ENCODE measurements at places on chromosomes 11 and 22. TPM values are rescaled to one million over a fixed set of nuclear protein-coding genes. Genes with fewer than 3 reads are reported as not detected.

DNA sequence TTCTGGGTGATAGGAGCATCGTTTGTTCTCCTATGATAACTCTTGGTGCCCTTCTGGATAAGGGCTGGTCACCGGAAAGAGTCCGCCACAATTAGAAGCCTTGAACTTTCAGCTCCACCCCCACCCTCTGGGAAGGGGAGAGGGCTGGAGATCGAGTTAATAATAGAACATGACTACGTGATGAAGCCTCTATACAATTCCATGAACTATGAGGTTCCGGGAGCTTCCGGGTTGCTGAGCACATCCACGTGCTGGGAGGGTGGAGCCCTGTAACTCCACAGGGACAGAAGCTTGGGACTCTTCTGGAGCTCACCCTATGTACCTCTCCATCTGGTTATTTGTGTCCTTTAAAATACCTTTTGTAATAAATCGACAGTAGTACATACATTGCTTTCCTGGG is 40.3 kb downstream of the ARHGAP42 start:
- DNase-seq, result peak; percentile 71

DNA sequence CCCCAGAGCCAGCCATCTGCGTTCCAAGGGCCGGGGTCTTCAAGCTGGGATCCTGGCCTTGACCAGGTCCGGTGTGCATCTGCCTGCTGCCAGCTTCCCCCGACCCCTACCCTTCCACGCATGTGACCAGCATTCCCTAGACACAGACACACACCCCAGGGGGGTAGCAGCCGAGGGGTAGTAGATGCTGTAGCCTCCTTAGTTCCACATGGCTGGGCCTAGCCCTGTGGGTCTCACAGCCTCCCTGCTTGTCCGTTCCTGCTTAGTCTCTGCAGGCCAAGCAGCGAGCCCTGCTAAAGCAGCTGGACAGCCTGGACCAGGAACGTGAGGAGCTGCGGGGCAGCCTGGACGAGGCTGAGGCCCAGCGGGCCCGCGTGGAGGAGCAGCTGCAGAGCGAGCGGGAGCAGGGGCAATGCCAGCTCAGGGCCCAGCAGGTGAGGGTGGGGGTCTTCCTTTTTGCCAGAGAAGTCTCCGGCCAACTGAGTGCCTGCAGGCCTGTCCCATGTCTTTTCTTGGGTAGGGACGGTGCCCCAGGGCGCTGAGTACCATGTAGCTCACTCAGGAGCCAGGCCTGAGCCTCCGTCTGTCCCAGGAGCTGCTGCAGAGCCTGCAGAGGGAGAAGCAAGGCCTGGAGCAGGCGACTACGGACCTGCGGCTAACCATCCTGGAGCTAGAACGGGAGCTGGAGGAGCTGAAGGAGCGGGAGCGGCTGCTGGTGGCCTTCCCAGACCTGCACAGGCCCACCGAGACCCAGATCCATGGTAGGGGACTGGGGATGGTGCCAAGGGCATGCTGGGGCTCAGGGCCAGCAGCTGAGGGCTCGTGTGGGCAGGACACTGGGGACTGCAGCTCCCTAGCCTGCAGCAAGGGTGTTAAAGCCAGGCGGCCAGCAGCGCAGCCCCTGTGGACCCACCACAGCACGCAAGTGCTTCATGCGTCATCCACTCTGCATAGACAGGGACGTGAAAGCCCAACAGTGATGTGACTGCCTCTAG is 13.6 kb downstream of the RNF215 start:
- DNase-seq, result no peak

GRCh38 chr11:61543606-61544306 is 35.2 kb downstream of the LRRC10B start:
- no peak for DNase-seq

DNA sequence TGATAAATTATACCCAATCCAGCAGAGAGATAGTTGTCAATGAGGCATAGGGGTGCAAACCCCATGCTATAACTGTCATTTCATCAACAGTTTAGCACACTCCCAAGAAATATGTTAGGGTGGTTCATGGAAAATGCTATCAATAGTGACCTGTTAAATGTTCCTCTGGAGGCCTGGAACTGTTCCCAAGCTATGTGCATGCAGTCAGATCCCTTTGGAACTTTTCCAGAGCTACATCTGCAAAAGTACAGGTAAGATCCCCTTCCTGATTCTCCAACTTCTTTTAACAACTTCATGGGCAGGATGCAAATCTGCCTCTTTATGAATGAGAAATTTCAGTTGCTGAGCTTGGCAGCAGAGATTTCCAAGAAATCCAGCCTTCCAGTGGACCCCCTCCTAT is 27.2 kb downstream of the ABTB2 start:
- no peak for DNase-seq

- DNase-seq, result peak; percentile 91
Measured at GRCh38 chr11:65298131-65298535, 16.5 kb upstream of the CDC42EP2 start.

DNA sequence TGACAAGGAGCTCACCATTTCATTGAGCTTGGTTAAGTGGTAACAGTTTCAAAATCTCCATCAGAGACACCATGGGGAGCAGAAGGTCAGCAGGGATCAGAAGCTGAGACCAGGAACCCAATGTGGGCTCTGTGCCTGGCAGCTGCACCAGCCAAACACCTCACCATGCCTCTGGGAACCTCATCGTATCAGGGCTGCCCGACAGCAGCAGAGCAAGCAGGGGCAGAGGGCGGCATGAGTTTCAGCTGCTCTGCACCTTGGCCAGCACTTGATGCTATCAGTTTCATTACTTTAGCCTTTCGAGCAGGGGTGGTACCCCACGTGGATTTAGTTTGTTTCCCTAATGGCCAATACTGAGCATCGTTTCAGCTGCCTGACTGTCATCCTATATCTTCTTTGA is 77.8 kb downstream of the DGCR2 start:
- no peak for DNase-seq

DNA sequence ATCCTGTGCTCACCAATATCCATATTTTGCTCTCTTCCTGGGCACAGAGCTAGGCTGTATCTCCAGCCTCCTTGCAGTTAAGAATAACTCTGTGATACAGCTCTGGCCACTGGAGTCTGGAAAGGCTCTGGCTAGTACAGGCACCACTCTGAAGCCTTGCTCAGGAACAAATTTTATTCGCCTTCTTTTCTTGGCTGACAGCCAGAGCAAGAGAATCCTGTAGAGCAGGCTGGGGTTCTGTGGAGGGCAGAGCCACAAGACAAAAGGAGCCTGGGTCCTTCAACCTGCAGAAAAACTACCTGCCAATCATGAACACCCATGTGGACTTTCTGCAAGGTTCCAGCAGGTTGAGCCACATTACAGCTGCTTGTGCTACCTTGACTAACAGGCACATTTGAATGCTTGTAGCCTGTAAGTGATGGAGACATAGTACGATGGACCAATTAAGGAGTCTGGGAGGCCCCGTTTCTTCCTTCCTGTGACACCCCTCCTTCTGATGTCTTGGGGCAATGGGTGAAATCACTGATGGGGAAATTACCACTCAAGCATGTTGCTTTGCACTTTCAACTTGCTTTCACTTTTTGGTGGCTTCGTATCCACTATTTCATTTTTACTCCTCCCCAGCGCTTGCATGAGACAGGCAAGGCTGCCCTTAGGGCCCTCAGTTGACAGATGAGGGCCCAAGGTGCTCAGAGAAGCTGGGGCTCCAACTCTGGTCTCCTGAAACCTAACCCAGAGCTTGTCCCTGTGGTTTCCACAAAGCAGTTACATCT is 267.2 kb upstream of the SYN3 start:
- DNase-seq, result no peak

DNA sequence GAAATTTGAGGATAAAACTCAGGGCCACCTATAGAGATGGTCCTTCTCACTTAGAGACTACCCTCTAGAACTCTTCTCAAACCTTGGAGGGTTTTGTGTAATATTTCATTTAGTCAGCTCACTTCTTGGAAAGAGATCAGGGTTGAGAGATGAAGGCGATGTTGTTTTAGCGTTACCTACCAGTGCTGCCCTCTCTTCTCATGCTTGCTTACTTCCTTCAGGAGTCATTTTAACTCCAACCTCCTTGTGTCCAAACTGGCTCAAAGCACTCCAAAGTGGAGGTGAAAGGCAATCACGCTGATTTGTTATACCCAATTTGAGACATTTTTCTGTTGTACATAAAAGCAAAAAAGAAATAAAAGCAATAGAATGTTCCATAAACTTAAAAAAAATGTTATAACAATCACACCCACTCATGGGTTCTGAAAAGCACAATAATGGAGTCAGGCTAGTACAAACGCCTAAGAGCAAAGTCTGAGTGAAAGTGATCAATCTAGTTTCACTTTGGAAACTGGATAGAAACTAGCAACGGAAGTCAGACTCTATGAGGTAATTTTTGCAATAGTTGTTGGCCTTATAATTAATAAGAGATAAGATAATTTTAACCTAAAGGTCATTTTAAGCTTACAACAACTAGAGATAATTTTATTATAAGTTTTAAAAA is 117.1 kb downstream of the MRTFA start:
- no peak for DNase-seq

Gene TMEM151A
- polyA plus RNA-seq, result 0.10 TPM

GRCh38 chr11:76588455-76589325 is 81.9 kb downstream of the LRRC32 start:
- peak; percentile 77 for DNase-seq

DNA sequence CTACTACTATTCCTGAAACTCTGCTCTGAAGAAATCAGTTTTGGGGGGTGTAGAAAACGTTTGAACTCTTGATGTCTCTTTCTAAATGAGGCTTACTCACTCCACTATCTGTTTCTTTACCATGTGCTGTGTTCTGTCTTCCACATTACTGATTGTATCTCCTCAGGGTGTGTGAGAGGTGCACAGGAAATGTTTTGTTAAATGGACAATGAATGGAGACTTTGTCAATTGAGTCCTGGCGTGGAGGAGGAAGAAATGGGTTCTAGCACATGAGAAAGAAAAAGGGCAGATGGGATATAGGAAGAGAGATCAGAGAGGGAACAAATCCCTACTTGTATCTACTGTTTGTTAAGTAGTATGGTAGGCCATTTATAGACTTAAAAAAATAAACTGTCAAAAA is 577.1 kb upstream of the CCDC90B start:
- DNase-seq, result no peak

DNA sequence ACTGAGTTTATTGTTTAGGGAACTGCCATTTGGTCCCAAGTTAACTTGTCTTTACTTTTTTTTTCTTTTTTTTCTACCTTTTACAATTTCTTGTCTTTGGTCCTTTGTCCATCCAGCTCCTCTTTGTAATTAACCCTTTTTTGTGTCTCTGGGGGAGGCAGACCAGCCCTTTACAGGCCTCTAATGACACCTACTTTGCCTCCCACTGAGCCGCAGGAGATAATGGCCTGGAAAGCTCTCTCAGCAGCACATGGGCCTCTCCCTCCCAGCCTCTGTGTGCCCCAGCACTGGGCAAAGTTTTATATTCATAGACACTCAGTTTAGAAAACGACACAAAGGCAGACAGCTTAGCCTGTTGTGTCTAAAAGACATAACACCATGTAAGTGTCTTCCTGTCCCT is 480.4 kb downstream of the SOX6 start:
- no peak for DNase-seq
